Hematopoietic multipotent progenitor cell treated with erythropoietin and hydrocortisone succinate and interleukin-3 and kit ligand, for 17 days (in vitro differentiated cells): ENCODE measurements at places on chromosomes 5 and 9.

GRCh38 chr9:136024696-136025316 is 63.6 kb upstream of the UBAC1 start:
- no peak for DNase-seq

GRCh38 chr5:180910735-180911134 is 11.8 kb downstream of the BTNL8 start:
- no peak for DNase-seq

GRCh38 chr5:138316355-138316754 is 15.2 kb downstream of the CDC25C start:
- DNase-seq = no peak

GRCh38 chr5:89904442-89904841 is 505.1 kb downstream of the CETN3 start:
- no peak for DNase-seq

GRCh38 chr5:38931731-38932130 is 85.9 kb downstream of the OSMR start:
- no peak for DNase-seq

DNA sequence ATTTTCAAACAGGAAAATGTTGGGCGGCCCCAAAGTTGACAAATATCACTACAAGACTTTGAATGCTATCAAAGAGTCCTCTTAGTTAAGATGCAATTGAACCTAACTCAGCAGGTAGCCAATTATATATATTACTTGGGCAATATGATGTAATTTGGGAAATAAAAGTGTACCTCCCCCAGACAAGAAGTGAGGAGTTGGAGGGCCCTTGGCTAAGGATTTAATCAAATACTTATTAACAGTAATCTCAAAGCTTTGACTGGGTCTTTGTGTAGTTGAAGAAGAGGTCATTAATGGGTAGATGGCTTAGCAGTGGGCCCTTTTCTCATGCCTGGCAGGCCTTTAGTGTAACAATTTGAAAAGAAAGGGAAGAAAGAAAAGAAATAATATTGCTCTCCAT is 599.0 kb downstream of the CSNK1G3 start:
- DNase-seq = no peak

DNA sequence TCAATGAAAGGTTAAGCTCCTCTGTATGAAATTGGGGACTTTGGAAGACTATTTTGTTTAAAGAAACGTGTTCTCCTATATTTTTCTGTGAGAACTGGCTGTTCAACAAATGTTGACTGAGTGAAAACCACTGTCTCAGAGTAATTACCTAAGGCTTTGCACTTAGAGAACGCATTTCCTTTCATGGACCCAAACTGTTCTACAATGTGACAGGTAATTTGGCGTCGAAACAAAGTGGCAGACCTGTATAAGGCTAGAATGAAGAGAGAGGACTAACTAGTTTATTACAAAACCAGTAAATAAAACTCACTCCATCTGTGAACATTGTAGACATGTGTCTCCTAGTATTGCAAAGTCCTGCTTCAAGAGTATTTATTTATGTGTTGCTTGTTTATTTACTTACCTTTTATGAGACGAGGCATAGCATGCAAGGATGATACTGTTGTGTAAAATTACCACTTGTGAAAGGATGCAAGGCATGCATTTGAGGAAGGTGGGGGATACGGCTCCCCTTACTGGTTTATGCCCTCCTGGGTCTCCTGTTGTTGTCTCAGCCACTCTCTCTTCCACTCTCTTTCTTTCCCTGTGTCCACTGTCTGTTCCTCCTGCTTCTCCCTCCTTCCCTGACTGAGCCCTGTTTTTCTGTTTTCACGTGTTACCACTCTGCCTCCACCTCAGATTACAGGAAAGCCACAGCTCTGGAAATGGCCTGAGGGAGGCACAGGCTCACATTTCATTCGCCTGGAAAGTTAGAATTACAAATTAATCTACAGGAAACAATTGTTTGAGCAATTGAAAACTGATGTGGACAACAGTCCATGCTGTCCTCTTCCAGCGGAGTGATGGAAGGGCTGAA is 444.0 kb upstream of the ZNF608 start:
- no peak for DNase-seq

- DNase-seq = no peak
Measured at GRCh38 chr9:98968601-98969337, 25.1 kb downstream of the COL15A1 start.

DNA sequence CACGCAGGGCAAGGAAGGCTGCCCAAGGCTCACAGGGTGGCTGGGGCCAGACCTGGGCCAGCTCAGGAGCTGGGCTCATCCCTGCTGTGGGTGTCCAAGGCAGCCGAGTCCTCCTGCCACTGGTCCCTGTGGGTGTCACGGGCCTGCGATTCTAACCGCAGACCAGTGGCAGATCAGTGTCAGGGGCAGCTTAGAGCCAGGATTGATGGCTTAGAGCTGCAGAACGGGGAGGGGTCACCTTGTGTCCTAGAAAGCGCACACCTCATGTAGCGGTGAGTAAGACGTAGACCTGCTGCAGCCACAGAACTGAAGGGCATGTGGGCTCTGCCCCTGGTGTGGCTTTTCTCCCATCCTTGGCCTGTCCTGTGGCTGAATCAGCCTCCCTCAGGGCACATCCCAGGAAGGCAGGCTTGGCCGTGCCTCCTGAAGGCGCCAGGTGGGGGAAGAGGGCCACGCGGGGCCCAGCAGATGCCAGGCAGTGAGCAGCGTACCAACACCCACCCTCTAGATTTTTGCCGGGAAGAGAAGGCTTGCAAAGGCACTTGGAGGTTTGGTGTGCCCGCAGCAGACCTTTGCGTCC is 78.3 kb upstream of the FCN2 start:
- DNase-seq = no peak

DNA sequence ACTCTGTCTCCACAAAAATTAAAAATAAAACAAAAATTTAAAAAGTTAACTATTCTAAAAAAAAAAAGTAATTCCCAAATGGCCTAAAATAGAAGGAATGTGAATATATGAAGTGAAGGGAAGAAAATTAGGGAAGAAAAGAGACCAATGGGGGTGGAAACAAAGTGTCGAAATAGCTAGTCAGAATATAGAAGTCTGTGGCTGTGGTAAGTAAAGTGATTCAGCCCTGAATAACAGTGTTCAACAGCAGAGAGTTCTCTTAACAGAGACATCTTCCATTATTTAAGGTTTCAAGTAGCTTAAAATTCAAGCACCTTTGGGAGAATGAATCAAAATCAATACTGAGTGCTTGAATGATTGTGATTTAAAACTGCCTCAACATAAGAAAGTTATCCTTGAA is 51.7 kb downstream of the LPAR1 start:
- no peak for DNase-seq

DNA sequence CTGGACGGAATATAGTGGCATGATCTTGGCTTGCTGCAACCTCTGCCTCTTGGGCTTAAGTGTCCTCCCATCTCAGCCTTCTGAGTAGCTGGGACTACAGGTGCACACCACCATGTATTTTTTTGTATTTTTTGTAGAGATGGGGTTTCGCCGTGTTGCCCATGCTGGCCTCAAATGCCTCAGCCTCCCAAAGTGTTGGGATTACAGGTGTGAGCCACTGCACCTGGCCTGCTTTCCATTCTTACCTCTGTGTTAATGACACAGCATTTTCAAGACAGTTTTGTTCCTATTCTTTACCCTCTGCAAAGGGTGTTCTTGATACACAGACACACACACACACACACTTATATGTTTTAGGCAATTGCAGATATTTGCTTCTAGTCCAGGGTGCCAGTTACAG is 113.3 kb downstream of the LRRC70 start:
- no peak for DNase-seq

DNA sequence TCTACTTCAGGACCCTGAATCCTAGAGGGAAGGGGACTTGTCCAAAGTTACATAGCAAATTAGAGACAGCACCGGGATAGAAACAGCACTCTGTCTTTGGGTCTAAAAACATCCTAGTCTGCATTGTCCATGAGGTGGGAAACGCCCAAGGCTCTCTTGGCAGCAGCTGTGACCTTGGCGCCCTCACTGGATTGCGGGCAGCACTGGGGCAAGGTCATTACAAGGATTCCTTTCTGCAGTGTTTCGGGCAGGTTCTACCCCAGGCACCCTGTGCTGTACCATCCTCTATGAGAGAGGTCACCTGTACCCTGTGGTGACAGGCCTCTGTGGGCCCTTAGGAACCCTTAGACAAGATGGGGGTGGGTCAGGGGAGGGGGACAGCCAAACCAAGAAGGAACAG is 8.6 kb downstream of the CD74 start:
- no peak for DNase-seq

- DNase-seq = no peak
Measured at GRCh38 chr5:6829150-6829784, 116.0 kb downstream of the TENT4A start.

GRCh38 chr9:136339173-136339957 is 12.0 kb downstream of the GPSM1 start:
- DNase-seq = peak; percentile 76

DNA sequence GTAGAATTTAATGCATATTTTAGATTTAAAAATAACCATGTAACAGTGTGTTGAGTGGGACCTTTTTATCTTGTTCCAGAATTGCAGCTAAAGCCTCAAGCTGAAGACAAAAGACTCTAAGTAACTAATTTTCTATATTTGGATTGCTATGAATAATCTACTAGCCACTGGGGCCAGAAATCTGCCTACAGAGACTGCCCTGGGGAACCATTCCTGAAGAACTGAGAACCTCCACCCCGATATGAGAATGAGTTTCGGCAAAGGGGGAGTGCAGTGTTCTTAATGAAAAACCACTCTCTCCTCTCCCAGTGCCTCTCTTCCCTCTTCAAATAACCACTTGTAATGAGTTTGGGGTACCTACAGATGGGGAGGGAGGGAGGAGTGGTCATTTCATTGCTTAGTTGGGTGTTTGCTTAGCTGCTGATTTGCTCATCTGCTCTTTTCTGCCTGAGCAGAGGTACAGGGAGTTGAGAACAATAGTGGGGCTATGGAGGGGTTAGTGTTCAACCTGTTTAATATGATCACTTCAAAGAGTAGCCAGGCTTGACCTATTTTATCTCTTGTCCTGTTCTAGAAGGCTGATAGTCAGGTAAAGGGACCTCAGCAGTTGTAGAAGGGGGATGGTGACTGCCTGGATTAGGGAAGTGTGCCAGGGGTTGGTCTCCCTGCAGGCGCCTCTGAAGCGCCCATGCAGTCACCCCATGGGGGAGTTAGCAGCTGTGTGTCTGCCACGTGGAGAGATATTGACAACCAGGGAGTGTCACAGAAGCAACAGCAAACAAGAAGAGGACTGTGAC is 47.7 kb downstream of the ATG10 start:
- no peak for DNase-seq

DNA sequence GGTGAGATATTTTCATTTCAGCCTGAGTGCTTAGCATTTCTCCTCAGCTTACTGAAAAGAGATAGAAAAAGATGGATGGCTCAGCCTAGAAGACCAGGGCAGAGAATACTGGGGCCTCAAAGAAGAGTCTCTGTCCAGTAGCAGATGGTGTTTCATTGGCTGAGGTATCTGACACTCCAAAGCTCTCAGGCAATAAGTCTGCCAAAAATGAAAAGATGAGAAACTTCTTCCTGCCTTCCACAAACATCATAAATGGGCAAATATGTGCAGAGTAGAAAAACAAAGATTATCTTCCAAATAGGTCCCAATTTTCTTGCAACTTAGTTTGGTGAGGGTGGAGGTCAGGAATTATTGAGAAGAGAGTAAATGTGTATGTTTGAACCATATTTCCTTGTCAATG is 87.4 kb upstream of the ICE1 start:
- no peak for DNase-seq
